Ureter (tissue), 1 donor: ENCODE measurements at places on chromosomes 7 and 10. TPM values are rescaled to one million over a fixed set of nuclear protein-coding genes. Genes with fewer than 3 reads are reported as not detected.
A peak's percentile ranks its signal among the peaks of the same experiment; 100 is the strongest.

DNA sequence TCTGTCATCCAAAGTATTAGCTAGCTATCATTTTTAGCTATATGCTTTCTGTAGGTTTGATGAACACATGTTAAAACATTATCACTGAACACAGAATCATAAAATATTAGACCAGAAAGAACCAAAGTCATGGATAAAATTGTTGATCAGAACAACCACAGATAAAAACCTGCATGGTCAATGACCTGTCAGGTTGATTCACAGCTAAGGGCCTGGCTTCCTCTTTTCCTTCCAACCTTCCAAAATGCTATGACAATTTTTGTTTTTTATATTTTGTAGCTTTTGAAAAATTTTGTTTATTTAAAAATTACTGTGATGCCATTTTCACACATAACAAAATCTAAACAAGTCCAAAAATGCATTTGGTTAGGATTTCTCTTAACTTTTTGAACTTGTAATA is 444.4 kb upstream of the CHRM2 start:
- DNase-seq: no peak

MNX1 gene
- not detected for total RNA-seq

DNA sequence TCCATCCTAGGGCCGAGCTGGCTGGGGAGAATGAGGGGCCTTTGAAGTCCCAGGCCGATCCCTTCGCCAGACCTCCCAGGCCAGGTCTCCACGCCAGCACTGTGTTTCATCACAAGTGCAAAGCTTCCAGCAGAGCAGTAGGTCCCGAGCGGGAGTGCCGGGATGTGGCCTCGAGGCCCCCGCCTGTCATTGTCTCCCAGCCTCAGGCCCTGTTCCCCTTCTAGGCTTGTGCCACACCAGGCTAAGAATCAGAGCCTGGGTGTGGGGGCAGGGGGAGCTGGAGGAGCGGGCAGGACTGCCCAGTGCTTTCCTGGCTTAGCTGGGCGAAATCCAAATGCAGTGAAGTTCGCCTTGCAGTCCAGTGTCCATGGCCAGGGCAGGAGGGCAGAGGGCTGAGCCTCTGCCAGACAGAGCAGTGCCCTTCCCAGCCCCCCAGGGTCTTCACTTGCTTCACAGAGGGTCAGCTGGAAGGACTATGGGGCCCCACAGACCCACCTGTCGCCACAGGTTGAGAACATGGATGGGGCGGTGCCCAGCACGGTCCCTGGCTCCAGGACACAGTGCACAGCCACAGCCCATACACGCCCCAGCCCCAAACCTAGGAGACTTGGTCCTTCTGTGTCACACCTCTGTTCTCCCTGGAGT is 20.2 kb upstream of the PFKFB3 start:
- DNase-seq: no peak

- no peak for DNase-seq
These were observed 21.6 kb upstream of the PURB start for GRCh38 chr7:44906965-44907364.

DNA sequence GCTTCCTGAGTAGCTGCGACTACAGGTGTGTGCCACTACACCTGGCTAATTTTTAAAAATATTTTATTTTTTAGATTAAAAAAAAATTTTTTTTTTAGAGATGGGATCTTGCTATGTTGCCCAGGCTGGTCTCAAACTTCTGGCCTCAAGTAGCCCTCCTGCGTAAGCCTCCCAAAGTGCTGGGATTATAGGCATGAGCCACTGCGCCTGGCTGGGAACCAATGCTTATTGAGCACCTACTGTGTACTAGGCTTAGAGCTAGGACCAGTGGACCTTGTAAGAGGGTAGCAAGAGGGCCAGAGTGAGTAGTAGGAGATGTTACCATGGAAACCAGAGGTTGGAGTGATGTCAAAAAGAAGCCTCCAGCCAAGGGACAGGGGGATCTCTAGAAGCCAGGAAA is 31.2 kb downstream of the COL26A1 start:
- no peak for DNase-seq

- no peak for DNase-seq
These were observed 157.0 kb upstream of the CACNA2D1 start for GRCh38 chr7:82600531-82600930.

- DNase-seq: no peak
These were observed 46.5 kb downstream of the SVOPL start for GRCh38 chr7:138654616-138655015.

- peak; percentile 65 for DNase-seq
These were observed 214.0 kb upstream of the PRSS1 start for GRCh38 chr7:142535123-142535779.

DNA sequence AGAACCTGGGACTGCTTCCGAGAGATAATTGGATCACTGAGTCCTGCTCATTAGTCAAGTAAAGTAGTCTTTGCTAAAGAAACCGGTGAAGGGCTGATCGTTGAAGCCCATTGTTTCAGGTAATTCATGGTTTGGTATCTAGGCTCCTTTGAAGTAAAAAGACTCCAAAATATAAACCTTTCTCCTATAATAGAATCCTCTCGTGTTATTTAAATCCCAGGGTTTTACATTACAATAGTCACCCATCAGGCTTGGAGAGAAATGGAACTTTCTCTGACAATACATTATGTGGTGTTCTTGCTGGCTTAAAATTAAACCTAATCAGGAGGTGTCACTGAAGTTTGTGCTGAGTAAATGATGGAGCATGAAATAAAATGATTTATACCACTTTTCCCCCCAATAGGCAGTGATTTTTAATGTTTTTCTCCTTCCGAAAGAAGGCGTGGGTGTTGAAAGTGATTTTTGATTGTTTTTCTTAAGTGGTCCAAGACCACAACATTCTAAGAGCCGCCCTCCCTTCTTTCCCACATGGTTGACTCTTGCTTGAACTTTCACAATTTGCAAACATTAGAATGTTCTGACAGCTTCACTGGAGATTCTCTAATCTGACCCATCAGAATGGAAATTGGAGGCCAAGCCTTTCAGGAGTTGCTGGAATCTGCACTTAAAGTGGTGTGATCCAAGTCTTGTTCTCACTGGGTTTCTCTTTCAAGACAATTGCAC is 44.2 kb downstream of the LRMDA start:
- no peak for DNase-seq

- no peak for DNase-seq
These were observed 93.4 kb downstream of the SNX13 start for GRCh38 chr7:17846935-17847334.

- no peak for DNase-seq
These were observed 5.0 kb downstream of the GPER1 start for GRCh38 chr7:1092806-1093501.

GRCh38 chr10:122974543-122975064 is 5.6 kb upstream of the PSTK start:
- DNase-seq: no peak

DNA sequence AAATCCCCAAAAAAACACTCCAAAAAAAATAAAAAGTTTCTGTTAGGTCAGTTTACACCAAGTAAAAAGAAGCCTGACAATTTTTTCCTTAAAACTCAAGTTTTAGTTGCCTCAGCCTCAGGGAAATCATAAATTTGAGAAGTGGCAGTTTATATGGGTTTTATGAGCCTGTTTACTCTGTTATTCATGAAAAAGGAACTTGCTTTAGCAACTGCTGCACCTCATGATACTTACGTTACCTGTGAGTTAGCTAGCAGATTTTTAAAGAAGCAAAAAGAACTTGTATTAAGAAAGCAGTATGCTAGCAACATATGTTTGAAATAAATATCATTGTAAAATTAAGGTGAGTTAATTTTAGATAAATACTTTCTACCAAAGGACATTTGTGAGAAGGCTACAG is 1264.5 kb upstream of the PHF14 start:
- no peak for DNase-seq

PIK3AP1 gene
- 3.3 TPM for total RNA-seq

DNA sequence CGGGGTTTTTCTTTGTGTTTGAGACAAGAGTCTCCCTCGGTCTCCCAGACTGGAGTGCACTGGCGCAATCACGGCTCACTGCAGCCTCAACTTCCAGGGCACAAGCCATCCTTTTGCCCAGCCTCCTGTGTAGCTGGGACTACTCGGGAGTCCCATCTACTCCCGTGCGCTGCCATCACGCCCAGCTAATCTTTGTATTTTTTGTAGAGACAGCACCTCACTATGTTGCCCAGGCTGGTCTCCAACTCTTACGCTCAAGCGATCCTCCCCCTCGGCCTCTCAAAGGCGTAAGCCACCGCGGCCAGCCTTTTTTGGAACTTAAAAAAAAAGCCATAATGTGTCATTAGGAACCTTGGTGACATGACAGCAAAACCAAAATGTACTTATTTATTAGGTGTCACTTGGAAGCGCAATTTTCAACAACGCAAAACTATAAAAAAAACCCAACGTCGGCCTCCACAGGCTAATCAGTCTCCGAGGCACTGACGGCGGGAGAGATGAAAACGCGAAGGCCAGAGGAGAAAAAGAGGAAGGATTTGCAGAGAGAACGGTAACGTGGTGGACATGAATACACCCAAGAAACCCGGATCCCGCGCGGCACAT is 911 bp upstream of the HNRNPH3 start:
- peak; percentile 61 for DNase-seq

PTPRE gene
- 33.0 TPM for total RNA-seq

DNA sequence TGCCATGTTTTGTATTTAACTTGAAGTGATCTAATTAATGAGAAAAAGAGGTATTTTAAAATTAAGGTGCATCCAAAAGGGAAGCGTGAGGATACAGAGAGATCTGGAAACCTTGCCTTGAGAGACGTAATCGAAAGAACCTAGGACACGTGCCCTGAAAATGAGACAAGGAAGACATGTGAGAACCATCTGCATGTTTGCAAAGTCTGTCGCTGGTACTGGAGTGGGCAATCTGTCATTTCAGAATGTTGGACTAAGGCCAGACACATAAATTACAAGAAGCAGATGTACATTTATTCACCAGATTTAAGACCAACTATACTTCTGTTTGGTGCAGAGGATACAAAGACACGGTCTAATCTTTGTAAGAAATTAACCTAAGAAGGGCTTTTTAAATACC is 9.2 kb downstream of the AGR2 start:
- no peak for DNase-seq

DNA sequence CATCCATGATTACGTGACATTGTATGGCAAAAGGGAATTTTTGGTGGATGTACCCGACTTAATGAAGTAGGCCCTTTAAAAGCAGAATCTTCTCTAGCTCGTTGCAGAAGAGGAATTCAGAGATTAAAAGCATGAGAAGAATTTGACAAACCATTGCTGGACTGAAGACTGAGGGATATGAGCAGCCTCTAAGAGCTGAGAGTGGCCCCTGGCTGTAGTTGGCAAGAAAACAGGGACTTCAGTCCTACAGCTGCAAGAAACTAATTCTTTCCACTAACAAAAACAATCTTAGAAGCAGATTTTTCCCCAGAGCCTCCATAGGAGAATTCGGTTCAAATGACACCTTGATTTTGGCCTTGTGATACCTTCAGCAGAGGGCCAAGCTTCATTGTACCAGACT is 34.1 kb downstream of the MACC1 start:
- no peak for DNase-seq

- no peak for DNase-seq
These were observed 135.9 kb downstream of the LRRC4 start for GRCh38 chr7:127895360-127895759.

- DNase-seq: no peak
These were observed 68.5 kb downstream of the TET1 start for GRCh38 chr10:68628576-68629127.

GRCh38 chr7:88455696-88456095 is 149.0 kb upstream of the STEAP4 start:
- no peak for DNase-seq

LMTK2 gene
- total RNA-seq: 34.1 TPM

ATOH7 gene
- not detected for total RNA-seq

GRCh38 chr10:36188461-36188860 is 546.4 kb upstream of the FZD8 start:
- no peak for DNase-seq

FANK1 gene
- 6.3 TPM for total RNA-seq

GRCh38 chr10:124320778-124321432 is 97.8 kb downstream of the OAT start:
- no peak for DNase-seq

DNA sequence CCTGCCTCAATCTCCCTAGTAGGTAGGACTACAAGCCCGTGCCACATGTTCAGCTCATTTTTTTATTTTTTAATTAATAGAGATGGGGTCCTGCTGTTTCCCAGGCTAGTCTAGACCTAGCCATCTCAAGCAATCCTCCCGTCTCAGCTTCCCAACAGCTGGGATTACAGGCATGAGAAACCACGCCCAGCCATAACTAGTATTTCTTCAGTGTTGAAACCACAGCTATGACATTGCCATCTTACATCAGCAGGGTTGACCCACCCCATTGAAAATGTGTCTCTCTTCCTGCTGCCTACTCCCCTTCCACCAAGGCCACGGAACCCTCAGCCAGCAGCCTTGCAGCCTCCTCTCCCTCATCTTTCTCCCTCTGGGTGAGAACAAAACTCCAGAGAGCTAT is 62.1 kb upstream of the ZNF746 start:
- no peak for DNase-seq

FLNC gene
- 84.1 TPM for total RNA-seq

GRCh38 chr10:121981346-121981745 is 6.3 kb upstream of the NSMCE4A start:
- DNase-seq: no peak

DNA sequence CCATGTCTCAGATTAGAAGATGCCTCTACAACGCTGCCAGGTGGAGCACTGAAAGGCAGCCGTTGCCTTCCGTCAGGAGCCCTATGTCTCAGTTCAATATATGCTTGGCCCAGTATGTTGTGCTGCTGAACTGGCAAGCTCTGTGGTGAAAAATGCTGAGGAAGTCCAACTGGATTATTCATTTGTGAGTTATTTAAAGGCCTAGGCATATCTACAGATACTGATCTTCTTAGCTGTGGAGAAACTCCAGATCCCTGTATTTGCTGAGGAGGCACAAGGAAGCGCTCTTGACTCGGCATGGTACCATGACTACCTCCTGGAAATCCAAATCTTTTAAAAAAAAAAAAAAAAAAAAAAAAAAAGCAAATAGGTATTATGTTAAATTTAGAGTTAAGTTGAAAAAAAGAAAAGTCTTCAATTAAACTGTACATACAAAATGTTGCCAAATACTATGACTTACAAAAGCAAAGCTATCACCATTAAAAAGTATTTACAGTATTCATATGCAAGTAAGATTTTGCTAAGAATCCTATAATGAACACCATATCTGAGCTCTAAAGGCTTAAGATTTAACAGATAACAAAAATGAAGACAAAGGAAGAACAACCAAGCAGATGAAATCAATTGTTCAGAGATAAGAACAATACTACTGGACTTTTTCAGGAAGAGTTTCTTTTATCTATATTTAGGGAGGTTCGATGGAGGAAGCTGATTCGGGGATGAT is 152.4 kb downstream of the GALNT11 start:
- DNase-seq: no peak

CYP2C19 gene
- not detected for total RNA-seq

RGR gene
- not detected for total RNA-seq

GRCh38 chr7:148110097-148110868 is 480.3 kb upstream of the C7orf33 start:
- no peak for DNase-seq
